ENCODE measurements at places on chromosomes 12 and 14.

GRCh38 chr14:32542507-32542906, 213.4 kb downstream of the AKAP6 start:
- no peak for DNase-seq

- DNase-seq = no peak
These were observed 94.0 kb downstream of the C12orf50 start for GRCh38 chr12:87935216-87935615.

DNA sequence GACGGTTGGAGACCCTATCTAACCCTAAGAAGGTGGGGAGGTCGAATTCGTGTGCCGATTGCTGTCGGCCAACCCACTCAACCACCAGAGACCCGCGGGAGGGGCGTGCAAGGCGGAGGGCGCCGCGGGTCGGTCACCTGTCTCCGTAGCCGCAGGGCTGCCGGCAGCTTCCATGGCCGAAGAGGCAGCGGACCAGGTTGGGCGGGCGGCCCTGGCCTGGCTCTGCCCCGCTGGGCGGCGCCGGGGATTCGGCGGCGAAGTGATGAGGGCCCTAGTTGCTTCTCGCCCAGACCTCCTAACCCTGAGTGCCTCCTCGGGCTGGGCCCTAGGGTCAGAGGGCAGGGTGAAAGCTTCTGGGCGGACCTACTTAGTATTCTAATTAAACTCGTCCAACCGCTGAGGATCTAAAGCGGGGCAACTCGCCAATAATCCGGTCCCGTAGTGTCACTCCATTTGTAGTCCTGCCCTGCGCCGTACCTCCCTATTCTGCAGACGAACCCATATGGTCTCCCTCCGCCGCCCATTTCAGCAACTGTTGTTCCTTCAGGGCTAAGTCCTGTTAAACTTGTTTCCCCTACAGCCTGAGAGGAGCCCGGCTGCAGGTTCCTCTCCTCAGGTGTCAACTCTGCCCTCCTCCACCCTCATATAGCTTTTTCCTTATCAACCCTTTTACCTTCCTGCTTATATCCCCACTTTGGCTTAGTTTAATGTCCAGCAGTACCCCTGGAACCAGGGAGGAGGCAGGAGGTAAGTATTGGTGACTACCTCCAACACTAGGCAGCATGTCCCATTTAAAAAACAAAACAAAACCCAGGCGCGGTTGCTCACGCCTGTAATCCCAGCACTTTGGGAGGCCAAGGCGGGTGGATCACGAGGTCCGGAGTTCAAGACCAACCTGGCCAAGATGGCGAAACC, at the start of gene PYM1:
PYM1 (minus strand) TSS at position 307 of the 915 bp plus-strand sequence; CDS start at position 174, 133 bp downstream.
- no peak for DNase-seq

- DNase-seq = no peak
These were observed 7.8 kb downstream of the KRT76 start for GRCh38 chr12:52769354-52769753.

GRCh38 chr14:102929241-102930137, 7.0 kb downstream of the AMN start:
- no peak for DNase-seq

DNA sequence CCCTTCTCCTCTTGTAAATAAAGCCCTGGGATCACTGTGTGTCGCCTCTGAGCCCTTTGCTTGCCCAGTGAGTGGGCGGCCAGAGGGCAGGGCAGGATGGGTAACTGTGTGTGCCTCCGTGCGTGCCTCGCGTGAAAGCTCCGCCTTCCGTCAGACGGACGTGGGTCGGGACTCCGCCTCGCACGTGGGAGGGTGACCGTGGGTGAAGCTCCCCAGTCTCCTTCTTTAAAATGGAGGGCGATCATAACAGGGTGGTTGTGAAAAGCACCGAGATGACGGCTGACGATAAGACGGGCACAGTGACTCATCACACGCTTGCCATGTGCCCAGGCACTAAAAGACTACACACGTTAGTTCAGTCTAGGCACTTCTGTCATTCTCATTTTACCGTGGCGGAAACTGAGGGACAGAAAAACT, 9.2 kb downstream of the PHB2 start:
- DNase-seq = no peak

- DNase-seq = no peak
These were observed 15.7 kb upstream of the MAX start for GRCh38 chr14:65117769-65118745.

DNA sequence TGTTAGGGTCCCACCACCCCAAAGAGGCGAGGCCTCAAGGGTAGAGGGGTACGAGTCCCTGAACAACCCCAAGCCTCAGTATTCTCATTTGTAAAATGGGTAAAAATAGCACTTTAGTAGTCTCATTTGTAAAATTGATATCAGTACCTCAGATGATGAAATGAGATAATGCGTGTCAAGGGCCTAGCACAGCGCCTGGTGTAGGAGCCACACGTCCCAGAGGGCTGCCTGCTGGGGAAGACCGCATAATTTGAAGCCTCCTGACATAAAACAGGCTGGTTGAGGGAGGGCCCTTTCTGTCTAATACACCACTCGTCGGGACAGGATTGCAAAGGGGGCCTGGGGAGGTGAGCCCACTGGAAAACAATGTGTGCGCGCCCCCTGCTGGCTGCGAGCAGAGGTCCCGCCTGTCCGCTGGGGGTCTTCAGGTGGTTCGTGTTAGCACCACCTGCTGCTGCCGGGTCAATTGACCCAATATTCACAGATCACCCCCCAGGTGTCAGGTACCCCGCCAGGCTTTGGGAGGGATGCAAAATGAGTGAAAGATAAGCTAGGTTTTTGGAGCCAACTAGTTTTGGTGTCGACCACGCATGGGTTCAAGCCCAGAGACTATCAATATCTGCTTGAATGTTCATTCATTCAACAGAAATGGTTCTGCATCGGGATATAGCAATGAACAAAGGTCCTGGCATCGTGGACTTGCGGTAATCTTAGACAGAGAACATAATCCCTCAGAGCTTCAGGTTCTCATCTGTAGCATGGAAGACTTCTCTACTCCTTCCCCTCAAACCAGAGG, 24.7 kb upstream of the IRF2BPL start:
- no peak for DNase-seq

DNA sequence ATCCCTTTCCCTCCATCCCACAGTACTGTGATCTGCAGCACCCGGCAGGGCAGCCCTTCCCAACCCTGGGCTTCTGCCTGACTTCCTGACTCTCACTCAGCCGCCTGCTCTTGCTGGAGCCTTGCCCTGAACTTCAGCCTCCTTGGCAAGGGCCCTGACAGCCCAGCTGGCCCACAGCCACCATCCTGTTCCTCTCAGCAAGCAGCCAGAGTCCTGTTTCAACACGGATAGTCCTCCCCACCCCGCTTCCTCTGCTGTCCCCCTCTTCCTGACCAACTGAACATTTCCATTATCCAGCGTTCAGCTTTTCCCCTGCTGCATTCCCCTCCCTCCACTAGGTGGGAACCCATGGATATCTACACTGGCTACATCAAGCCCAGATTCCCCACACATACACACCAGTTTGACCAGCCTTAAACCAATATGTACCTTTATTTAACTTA, 74.0 kb upstream of the MDM1 start:
- peak; percentile 41 for DNase-seq

- no peak for DNase-seq
These were observed 113.5 kb downstream of the GCH1 start for GRCh38 chr14:54789166-54789565.

- no peak for DNase-seq
These were observed 194.4 kb upstream of the PPFIA2 start for GRCh38 chr12:81953541-81953940.

GRCh38 chr12:3803865-3804472, 51.1 kb upstream of the CRACR2A start:
- DNase-seq = peak; percentile 32

DNA sequence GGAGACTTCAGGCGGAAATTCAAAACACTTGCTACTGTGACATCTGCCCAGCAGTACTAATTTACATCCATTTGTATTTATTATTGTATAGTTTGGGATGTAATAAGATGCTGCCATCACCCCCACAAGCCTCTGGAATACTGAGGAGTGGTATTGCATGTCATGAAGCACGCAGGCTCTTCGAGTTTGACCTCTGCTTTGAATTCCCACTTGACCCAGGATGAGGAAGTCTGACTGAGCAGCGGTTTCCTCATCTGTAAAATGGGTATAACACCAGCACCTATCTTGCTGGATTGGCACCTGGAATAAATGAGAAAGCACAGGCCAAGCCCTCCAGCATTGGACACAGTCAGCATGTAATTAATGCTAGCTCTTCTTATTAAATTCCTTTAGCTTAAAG, 116.0 kb upstream of the DIO3 start:
- no peak for DNase-seq

- DNase-seq = no peak
These were observed 27.9 kb downstream of the PRMT8 start for GRCh38 chr12:3518902-3519301.
